Stimulated activated CD8-positive, alpha-beta memory T cell treated with anti-CD3 and anti-CD28 coated beads, Interleukin-4, amount 100 ng/mL, for 24 hours (primary cell): ENCODE measurements at places on chromosomes 2 and 18.

DNA sequence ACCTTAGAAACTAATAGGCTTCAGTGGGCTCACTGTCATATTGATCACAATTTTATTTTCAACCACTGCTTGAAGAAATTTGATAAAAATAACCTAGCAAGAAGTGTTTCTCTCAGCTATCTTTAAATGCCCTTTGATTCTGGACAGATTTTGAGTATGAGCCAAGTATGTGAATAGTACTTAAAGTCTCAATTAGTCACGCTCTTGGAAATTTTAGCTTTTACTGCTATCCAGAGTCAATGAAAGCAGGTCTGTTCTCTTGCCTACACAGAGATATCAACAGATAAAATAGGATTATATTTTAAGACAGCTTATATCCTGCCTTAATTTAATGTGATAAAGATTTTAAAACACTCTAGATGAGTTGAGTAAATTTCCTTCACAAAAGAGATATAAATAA, 337.3 kb downstream of the CBLN2 start:
- DNase-seq: no peak

GRCh38 chr2:43057742-43058725, 168.4 kb downstream of the ZFP36L2 start:
- no peak for DNase-seq

DNA sequence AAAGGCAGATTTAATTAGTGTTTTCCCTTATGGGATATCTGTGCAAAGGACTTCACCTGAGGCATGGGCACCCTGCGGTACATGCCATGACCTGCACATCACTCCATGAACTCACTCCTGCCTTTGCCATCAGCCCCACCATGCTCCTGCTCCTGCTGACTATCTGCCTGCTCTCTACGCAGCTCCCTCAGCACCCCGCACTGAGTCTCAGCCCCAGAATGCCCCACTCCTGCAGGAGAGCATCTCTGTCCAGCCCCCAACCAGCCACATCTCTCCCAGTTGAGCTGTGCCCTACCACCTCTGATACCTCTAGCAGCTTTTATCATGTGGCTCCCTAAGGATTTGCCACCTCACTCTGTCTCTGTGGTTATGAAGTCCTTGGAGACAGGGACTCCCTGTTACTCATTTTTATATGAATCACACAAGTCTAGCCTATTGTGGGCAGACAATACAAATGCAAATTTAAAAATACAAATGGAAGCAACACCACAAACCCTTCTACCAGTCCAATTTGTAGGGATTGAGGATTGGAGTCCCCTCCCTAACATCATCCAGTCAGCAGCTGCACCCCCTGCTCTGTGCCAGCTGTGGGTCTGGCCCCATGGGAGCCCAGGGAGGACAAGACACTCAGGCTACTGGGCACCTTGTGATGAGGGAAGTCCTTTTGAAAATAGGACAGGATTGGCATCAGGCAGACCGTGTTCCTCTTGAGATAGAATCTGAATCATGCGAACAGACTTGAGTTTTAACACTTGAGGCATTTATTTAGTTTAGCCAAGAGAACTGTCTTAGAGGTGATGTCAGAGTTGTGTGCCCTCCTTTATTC, 689.6 kb upstream of the HS6ST1 start:
- DNase-seq: no peak

DNA sequence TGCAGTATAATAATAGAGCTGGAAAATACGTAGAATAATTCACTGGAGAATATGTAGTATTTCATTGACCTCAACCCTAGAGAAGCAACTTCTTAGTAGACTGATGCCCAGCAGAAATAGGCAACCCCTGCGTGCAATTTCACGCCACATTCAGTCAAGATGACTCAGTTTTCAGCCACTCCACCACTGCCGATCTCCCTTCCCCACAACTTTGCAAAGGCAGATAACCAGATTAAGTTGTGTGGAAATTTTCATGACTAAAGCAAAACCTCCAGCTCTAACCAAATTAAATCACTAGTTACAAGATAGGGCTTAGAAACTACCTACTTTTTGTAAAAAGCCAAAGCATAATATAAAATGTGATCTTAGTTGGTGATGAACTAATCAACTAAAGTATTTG, 63.3 kb upstream of the STK17B start:
- DNase-seq: peak; percentile 28

DNA sequence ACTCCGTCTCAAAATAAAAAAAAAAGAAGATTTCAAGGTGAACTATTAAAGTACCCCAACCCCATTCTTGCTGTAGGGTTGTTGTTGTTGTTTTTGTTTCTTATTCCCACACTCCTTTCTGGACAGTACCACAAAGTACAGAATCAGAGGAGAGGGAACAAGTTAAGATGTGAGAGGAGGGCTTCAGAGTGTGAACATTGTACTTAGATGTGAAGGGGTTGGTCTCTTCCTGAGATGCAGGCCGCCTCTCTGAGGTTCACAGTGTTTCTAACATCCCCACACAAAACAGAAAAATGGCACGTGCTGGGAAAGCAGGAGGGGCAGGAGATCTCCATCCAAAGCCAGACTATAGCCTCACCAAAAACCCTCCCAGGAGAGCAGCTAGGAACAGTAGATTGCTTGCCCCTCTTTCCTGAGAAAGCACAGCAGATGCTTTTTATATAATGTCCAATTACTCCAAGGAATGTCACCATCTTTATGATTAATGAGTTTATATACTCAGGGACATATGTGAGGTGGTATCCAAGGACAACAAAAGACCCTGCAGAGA, 22.6 kb downstream of the ADD2 start:
- no peak for DNase-seq

- DNase-seq: no peak
These were observed 21.2 kb downstream of the GORASP2 start for GRCh38 chr2:170950221-170950761.

- DNase-seq: no peak
These were observed 46.5 kb upstream of the SLC1A4 start for GRCh38 chr2:64942693-64943092.

GRCh38 chr2:112959109-112959812, 18.5 kb upstream of the IL36G start:
- DNase-seq: no peak

DNA sequence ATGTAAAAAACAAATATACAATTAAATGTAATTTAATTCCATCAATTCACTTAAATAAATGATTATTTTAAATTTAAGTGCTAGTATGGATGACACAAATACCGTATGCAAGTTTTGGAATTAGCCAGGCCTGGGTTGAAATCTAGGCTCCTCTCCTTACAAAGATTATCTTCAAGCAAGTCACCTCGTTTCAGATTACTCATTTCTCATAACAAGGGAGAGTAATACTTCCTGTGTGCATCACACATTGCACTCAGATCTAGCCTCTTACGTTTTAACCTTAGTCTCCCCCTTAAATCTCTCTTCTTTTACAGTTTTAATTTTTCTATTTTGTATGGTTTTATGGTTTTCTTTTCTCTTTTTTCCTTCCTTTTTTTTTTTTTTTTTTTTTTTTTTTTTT, 1475.9 kb upstream of the NXPH2 start:
- no peak for DNase-seq

GRCh38 chr18:74454279-74454751, 2.8 kb downstream of the DIPK1C start:
- no peak for DNase-seq

GRCh38 chr2:223723954-223724411, 113.4 kb downstream of the AP1S3 start:
- no peak for DNase-seq
